Activated CD4-positive, alpha-beta T cell treated with anti-CD3 and anti-CD28 coated beads for 48 hours (primary cell): ENCODE measurements at places on chromosomes 2 and 18.

GRCh38 chr18:36582988-36583745 is 245.6 kb downstream of the TPGS2 start:
- no peak for DNase-seq

DNA sequence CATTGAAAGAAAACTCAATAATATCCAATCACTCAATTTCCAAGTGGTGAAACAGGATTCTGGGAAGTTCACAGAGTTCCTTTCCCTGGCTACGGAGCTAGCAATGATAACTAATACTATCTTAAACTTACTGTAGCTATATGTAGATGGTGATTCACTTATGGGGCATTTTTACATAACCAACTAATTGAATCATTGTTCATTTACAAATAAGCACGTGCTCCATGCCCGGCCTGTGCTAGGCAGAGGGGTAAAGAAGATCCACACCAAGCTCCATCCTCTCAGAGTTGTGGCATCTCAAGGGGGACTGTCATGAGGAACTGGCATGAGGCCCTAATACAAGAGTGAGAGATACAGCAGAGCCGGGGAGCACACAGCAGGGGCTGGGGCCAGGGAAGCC is 176.3 kb downstream of the ANKRD30B start:
- no peak for DNase-seq

GRCh38 chr2:127187831-127188230 is 32.3 kb downstream of the CYP27C1 start:
- DNase-seq: no peak

- no peak for DNase-seq
Measured at GRCh38 chr2:217362286-217362685, 502.4 kb upstream of the TNP1 start.

- no peak for DNase-seq
Measured at GRCh38 chr2:74858281-74858680, 24.4 kb downstream of the HK2 start.

DNA sequence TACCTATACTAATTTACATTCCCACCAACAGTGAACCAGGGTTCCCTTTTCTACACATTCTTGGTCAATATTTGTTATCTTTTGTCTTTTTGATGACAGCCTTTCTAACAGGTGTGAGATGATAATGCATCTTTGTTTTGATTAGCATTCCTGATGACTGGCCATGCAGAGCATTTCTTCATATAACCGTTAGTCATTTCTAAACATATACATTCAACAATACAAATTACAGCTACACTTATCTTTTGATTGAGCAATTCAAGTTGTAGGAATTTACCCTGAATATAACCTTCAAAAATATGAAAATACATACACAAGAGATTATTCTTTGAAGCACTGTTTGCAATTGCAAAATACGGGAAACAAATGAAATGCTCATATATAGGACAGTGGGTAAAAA is 94.9 kb downstream of the TMEM131 start:
- no peak for DNase-seq

GRCh38 chr2:10810202-10811161 is 2.1 kb downstream of the PDIA6 start:
- DNase-seq: no peak

DNA sequence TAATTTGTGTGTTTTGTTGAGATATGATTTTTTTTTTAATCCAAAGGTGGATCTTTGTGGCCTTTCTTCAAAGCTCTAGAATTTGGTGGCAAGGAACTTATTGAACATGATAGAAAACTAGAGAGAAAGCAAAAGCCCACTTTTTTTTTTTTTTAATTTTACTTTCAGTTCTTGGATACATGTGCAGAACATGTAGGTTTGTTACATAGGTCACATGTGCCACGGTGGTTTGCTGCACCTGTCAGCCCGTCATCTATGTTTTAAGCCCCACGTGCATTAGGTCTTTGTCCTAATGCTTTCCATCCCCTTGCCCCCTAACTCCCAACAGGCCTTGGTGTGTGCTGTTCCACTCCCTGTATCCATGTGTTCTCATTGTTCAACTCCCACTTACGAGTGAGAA is 135.9 kb downstream of the RHBDD1 start:
- no peak for DNase-seq

DNA sequence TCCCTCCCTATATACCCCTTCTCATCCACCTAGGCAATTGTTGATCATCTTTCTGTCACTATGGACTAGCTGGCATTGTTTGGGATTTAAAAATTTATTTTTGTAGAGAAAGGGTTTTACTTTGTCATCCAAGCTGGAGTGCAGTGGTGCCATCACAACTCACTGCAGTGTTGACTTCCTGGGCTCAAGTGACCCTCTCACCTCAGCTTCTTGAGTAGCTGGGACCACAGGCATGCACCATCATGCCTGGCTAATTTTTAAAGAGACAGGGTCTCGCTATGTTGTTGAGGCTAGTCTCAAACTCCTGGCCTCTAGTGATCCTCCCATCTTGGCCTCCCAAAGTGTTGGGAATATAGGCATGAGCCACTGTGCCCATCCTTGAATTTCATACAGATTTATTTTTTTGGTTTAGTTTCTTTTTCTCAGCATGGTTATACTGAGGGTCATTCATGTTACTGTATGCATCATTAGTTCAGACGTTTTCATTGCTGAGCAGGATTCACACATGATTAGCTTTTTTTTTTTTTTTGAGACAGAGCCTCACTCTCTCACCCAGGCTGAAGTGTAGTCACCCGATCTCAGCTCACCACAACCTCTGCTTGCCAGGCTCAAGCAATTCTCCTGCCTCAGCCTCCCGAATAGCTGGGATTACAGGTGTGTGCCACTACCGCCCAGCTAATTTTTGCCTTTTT is 8.6 kb upstream of the PCARE start:
- DNase-seq: no peak

- DNase-seq: no peak
Measured at GRCh38 chr2:230928701-230929380, 3.8 kb upstream of the GPR55 start.

DNA sequence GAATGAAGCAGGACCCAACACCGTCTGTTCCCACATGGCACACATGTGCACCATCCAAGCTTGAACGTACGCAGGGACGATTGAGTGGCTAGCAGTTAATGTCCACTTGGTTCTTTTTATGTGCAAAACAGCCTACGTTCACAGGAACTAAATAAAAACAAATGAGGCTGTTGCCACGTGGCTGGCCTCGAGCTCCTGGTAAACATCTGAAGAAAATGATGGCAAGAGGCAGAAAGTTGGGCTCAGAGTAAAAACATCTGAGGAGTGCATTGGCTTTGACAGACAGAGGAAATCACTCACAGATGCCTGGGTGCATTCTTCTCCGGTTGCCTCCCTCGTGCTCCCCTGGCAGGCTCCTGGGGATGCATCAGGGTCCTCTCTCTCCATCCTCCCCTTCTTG is 177.9 kb downstream of the NRP2 start:
- DNase-seq: no peak

DNA sequence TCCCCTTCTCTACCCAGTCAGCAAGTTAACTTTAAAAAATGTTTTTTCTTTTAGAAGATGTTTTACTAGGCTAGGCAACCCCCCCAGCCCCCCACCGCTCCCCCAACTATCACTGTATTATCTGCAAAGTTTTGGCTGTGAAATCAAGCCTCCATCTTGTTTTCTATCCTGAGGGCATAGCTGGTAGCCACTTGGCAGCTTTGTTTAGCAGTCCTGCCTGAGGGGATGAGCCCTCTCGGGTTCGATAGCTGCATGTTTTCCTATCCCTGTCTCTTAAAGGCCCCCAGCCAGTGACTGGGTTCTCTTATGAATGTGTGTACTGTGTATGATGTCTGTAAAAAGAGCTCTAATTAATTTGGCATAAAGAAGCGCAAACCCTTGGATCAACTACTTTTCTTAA is 43.4 kb downstream of the MRO start:
- no peak for DNase-seq

- DNase-seq: peak; percentile 18
Measured at GRCh38 chr18:907115-907884, 2.6 kb downstream of the ADCYAP1 start.

DNA sequence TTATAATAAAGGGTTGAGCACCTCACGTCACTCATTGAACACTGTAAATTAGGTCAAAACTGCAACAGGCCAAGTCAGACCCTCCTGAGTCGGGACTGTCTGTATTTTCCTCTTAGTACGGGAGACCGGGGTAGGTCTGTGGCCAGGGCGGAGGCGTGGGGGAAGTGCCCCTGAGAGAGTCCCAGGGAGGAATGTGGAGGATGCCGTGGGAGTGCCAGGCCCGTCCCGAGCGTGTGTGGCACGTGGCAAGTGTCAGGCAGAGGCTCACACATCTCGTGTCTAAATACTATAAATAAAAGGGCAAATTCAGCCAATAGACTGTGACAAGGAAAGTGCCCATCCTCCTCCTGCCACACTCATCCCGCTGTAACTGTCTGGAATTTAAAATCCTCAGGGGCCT is 6.3 kb upstream of the HDAC4 start:
- no peak for DNase-seq

GRCh38 chr2:64220265-64220664 is 76.0 kb upstream of the PELI1 start:
- DNase-seq: no peak

- no peak for DNase-seq
Measured at GRCh38 chr18:39314595-39314994, 1749.0 kb upstream of the CELF4 start.

DNA sequence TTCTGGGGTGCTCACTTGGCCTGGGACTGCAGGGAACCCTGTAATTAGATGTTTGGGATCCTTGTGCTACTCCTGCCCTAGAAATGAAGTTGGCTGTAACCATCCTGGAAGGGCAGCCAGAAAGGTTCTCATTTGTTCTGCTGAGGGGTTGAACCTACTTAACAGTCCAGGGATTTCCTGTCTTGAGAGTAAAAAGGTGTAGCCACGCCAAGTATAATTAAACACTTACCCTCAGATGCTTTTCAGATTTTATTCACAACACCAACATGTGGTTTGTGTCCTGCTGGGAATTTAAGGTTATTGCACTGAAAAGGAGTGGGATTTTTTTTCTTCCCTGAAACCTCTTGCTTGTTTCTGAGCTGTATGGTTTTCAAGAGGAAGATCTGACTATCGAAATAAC is 222.4 kb upstream of the APCDD1 start:
- DNase-seq: no peak

DNA sequence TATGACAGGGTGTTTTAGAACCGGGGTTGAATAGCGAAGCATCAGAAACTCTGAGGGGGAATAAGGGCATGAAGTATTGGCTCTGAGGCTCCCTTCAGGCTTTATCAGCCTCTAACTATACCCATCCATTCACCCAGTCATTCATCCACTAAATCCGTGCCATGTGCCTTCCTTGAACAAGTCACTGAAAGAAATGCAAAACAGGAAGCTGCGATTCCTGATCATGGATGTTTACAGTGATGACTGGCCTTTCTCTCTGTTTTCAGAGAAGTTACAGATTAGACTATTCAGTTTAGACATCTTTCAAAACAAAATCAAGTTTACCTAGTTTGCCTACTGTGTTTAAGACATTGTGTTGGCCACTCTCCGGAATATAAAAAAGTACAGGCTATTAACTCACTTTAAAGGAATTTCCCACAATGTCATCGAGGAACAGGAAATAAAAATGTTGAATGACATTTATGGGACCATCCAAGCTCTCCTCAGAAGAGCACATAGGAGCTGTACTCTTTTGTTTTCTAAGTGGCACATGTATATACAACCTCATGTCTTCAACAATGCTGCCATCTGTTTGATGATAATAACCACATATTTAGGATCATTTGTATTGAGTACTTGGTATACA is 43.8 kb upstream of the SLC14A1 start:
- DNase-seq: no peak

- no peak for DNase-seq
Measured at GRCh38 chr2:63662028-63662804, 73.5 kb downstream of the MDH1 start.

DNA sequence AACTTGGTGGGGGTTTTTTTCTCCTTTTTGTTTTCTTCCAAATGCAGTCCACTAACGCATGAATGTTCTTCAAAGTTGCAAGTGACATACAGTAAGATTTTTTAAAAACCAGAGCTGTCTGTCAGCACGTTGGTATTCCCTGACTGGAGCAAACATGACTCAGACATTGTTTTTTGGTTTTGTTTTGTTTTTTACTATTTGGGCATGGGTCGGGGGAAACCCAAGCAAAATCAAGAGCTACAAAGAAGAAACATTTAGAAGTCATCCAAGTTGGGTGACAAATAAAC is 726 bp upstream of the CCDC88A start:
- no peak for DNase-seq

- no peak for DNase-seq
Measured at GRCh38 chr2:43478412-43479086, 117.3 kb downstream of the THADA start.

GRCh38 chr2:150126143-150126740 is 361.2 kb downstream of the RND3 start:
- DNase-seq: no peak

- DNase-seq: no peak
Measured at GRCh38 chr2:215617060-215617824, 181.4 kb upstream of the FN1 start.

- no peak for DNase-seq
Measured at GRCh38 chr18:21484851-21485636, 115.5 kb downstream of the ESCO1 start.

- DNase-seq: no peak
Measured at GRCh38 chr2:180618570-180618969, 361.8 kb upstream of the UBE2E3 start.

- no peak for DNase-seq
Measured at GRCh38 chr2:3268705-3269029, 109.0 kb downstream of the EIPR1 start.

DNA sequence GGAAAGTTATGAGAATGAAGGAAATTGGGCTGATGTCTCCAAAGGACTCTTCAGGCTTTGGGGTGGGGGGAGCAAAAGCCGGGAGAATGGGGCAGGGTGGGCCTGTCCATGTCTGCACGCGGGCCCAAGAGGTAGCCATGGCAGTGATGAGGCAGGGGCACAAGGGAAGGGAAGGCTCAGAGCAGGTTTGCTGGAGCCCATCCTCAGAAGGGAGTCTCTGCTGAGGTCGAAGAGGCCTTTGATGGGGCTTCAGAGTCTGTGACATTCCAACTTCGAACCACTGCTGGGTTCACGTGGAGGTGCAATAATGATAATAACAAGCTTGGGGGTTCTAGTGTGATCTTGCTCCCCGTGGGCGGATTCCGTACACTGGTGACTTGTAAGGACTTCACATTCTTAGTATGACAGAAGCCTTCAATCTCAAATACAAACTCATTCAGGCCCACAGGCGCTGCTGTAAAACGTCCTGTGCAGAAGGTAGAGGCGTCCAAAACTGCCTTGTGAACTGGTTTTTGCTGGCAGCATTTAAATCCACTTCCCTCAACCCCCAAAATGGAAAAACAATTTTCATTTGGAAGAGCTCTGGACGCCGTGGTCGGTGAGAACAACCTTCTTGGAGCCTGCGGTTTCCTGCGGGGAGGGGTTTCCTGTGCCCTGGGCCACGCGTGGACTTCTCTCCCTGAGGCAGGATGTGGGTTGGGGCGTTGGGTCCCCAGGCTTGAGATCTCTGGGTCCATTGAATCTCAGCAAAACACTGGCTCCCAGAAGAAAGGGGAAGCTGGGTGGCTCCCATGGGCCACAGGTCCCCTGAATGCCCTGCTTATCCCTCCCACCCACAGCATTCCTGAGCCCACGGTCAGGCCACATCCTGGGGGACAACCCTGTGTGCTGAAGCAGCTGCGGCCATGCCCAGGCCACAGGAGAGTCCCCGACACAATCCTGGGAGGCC is 151.0 kb downstream of the TPO start:
- DNase-seq: peak; percentile 43

- DNase-seq: no peak
Measured at GRCh38 chr2:217150236-217150635, 290.4 kb upstream of the TNP1 start.
